Hippocampal formation (tissue), 2 donors: ENCODE measurements at places on chromosomes 1 and 21.

DNA sequence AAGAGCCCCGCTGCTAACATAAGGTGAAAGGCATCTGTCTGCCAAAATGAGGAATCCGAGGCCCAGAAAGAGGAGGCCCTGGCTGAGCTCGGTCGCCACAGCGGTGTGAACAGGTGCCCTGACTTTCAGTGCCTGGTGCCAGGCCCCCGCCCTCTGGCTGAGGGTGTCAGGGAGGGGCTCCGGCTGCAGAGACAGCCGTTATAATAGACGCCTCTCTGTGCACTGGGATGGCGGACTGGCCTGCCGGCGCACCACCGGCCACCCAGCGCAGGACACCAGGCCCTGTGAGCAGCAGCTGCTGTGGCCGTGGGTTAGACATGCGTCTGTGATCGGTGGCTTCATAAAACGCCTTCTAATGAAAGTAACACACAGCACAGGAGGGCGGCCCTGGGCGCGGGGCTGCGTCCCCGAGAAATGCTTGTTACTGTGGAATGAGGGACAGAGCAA, 51.4 kb upstream of the ACTRT2 start:
- DNase-seq: no peak

DNA sequence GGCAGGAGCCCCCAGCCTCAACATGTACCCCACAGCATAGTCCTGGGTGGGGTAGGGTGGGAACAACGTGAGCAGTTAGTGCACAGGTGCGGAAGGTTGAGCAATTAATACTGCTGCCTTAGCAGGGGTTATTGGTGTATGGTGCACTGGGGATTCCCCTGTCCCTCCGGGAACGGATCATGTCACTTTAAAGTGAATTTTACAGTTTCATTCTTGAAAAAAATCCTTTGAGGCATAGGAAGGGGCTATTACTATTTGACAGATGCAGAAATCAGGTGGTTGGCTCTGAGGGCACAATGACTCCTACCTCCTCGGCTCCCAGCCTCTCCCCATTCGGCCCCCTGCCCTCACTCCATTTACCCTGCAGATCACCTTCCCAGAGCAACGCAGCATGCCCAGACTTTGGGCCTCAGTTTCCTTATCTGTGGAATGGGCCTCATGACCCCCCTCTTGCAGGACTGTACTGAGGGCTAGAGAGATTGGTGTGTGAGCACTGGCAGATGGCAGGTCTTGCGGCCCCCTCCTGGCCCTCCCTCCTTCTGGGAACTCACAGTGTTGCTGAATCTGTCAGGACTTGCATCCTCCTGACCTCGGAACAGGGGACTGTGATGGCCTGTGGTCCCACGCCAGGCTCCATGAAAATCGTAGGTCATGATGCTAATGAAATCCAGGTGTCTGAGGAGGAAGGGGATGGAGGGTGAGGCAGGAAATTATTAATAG, 5.1 kb upstream of the MYBPH start:
- DNase-seq: no peak

DNA sequence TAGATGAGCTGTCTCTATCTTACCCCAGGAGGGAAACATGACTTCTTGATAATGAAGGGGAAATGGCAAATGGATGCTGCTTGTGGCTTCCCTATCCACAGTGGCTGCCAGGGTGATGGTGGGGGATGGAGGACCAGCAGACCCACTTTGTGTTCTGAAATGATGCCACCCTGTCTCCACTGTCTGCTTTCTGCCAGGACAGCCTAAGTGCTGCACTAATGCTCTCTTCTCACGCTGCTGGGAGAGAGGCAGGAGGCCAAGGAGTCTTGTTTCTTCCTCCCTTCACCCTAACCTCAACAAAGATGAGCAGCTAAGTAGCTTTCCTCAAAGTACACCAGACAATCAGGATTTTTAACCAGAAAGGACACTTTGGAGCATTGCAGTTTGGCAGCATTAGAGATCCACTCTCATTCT, 36.6 kb downstream of the XCL1 start:
- DNase-seq: no peak

DNA sequence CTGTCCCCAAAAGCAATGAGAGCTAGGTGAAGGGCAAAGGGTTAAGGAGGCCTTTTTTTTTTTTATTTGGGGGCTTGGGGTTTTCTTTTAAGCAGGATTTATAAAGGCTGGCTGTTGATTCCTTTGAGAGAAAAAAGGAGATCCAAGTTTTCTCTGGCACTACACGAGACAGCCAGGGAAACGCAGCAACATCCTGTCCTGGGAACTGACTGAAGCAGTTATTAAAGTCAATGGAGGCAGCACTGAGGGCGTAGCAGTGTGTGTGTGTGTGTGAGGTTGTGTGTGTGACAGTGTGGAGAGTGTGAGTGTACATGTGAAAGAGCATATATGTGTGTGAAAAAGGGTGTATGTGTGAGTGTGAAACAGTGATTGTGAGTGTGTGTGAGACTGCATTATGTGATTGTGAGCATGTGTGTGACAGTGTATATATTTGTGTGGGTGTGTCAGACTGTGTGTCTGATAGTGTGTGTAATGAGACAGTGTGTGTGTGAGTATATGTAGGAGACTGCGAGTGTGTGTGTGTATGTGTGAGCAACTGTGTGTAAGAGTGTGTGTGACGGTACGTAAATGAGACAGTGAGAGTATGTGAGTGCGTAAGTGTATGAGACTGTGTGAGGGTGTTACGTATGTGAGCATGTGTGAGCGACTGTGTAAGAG, 65.9 kb upstream of the TIAM1 start:
- no peak for DNase-seq

DNA sequence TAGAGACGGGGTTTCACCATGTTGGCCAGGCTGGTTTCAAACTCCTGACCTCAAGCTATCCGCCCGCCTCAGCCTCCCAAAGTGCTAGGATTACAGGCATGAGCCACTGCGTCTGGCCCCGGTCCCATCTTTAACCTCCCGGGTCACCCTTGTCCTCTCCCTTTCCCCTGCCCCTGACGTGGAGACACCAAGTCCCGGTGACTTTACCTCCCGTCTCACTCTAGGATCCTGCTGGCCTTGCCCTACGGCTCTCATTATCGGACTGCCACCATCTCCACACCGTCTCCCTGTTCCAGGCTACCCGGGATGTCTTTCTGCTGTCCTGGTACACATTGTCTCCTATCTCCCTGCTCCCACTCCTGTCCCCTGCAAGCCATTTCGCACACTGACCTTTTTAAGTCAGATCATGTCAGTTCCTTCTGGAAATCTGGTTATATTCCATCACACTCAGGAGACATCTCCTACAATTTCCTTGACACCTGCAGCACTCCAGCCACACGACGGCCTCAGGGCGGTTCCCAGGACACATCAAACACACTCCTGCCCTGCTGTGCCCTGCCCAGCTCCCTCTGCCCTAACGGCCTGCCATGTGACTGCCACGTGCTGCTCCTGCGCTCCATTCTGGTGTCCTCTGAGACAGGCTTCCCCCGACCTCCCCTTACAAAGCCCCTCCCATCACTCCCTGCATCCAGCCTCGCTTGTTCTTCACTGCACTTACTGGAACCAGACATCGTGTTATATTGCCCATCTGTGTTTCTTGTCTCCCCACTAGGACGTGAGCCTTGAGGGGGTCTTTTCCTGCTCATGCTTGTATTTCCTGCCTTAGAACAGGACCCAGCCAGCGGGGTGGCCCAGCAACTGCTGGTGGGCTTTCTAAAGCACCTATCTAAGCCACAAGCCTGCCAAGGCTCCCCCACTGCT, 32.7 kb downstream of the TTC39A start:
- no peak for DNase-seq

DNA sequence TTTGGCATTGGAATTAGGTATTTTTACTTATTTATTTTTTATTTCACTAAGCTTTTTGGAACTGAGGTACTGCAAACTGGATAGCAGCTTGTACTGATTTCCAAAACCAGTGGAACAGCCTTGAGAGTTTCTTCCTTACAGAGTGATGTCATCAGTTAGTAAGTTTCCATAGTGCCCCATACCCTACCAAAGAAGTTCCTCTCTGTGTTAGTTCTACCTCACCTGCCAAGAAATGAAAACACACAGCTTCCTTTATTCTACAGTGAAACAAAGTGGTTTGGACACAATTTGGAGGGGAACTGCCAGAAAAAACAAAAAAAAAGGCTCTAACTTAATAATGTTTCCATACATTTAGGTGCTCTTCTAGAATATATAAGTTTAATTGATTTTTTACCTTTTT, 430.9 kb upstream of the ADGRL2 start:
- no peak for DNase-seq
